ENCODE measurements at places on chromosomes 7 and 10. TPM values are rescaled to one million over a fixed set of nuclear protein-coding genes. Genes with fewer than 3 reads are reported as not detected.

The CCDC172 gene
- not detected for total RNA-seq

The PLAC9 gene
- 37.5 TPM for total RNA-seq

The SNX10 gene
- 4.2 TPM for total RNA-seq

The C7orf57 gene
- not detected for total RNA-seq

The STAM gene
- total RNA-seq: 15.6 TPM

The ANXA8 gene
- total RNA-seq: not detected

The SRRM3 gene
- total RNA-seq: 4.9 TPM

The CPEB3 gene
- 11.0 TPM for total RNA-seq

The RET gene
- total RNA-seq: 3.8 TPM

The ADARB2 gene
- 2.5 TPM for total RNA-seq

The CALN1 gene
- total RNA-seq: not detected

The TMEM176B gene
- total RNA-seq: 19.5 TPM

The CCNY gene
- total RNA-seq: 36.6 TPM

The ANKRD30A gene
- total RNA-seq: not detected

The VGF gene
- total RNA-seq: 0.26 TPM

The CCSER2 gene
- 64.2 TPM for total RNA-seq

The MET gene
- 27.2 TPM for total RNA-seq

The SPDYE8 gene
- not detected for total RNA-seq

The ITIH2 gene
- not detected for total RNA-seq

The ANXA8L1 gene
- total RNA-seq: 0.50 TPM

The IKZF1 gene
- 3.6 TPM for total RNA-seq

The FBH1 gene
- 91.9 TPM for total RNA-seq

The CHN2 gene
- total RNA-seq: 8.3 TPM

The BMPR1A gene
- total RNA-seq: 110 TPM

The SFMBT2 gene
- 15.4 TPM for total RNA-seq

The SPDYE1 gene
- not detected for total RNA-seq

The NXPH1 gene
- not detected for total RNA-seq

The TRIM50 gene
- total RNA-seq: 0.42 TPM

The NKX2-3 gene
- 0.19 TPM for total RNA-seq

The DHTKD1 gene
- total RNA-seq: 25.2 TPM

The CHAT gene
- total RNA-seq: 0.17 TPM

The CTAGE8 gene
- 0.42 TPM for total RNA-seq

The BAIAP2L1 gene
- 1.5 TPM for total RNA-seq
